Sigmoid colon (tissue), 7 donors: ENCODE measurements at places on chromosomes 7 and 10.
A peak's percentile ranks its signal among the peaks of the same experiment; 100 is the strongest.

GRCh38 chr7:84085998-84086397, 108.6 kb downstream of the SEMA3A start:
- DNase-seq = no peak

- no peak for DNase-seq
These were observed 52.4 kb downstream of the BZW2 start for GRCh38 chr7:16698200-16698905.

- DNase-seq = peak; percentile 88
These were observed 94.0 kb downstream of the ELMO1 start for GRCh38 chr7:37354656-37355131.

- no peak for DNase-seq
These were observed 50.2 kb upstream of the PHYHIPL start for GRCh38 chr10:59126261-59126660.

- no peak for DNase-seq
These were observed 3.4 kb downstream of the HOXA10 start for GRCh38 chr7:27170426-27171324.

GRCh38 chr10:73333202-73333601, 25.5 kb downstream of the CFAP70 start:
- no peak for DNase-seq

DNA sequence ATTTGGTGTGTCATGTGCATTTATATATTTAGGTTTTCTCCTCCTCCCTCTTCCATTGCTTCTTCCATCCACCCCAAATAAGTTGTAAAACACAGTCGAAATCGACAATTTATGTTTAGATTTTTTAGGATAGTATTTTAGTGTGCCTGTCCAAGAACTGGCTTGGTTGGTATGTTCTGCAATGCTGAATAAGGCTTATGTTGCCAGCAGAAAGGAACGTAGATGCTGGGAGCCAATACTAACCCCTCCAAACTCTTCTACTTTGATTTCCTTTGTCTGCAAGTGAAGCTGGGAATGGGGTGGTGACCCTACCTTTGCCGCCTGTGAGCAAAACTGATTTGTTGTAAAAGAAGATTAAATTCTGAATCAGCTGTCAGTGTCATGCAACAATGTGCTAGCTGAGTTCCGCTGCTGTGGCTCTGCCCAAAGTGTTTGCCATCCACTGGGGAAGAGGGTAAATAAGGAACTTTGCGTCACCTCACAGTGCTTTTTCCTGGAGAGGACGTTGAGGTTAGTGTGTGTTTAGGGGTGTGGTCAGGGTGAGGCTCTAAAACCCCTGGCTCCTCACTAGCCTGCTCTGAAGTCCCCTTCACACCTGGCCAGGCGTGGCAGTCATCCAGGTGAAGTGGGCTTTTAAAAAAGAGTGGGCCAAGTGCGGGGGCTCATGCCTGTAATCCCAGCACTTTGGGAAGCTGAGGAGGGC, 44.4 kb downstream of the TACC2 start:
- no peak for DNase-seq

DNA sequence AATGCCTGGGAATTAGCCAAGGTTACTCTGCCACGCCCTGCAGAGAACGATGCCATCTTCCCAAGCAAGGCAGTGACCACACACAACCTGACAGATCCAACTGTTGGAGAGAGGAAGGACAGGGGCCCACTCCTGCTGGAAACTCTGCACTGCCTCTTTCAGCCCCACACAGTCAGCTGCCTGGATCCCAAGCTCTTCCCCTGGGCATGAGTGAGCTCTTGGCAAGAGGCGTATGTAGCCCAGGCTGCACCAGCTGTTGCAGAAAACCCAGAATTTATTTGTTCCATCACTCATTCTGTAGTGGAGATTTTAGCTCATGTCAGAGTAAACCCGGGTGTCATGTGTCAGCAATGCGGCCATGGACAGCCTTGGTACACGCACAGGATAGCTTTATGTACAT, 135.1 kb upstream of the TRIM24 start:
- DNase-seq = no peak
